Fibroblast of mammary gland (primary cell): ENCODE measurements at places on chromosomes 13 and 19.
A peak's percentile ranks its signal among the peaks of the same experiment; 100 is the strongest.

DNA sequence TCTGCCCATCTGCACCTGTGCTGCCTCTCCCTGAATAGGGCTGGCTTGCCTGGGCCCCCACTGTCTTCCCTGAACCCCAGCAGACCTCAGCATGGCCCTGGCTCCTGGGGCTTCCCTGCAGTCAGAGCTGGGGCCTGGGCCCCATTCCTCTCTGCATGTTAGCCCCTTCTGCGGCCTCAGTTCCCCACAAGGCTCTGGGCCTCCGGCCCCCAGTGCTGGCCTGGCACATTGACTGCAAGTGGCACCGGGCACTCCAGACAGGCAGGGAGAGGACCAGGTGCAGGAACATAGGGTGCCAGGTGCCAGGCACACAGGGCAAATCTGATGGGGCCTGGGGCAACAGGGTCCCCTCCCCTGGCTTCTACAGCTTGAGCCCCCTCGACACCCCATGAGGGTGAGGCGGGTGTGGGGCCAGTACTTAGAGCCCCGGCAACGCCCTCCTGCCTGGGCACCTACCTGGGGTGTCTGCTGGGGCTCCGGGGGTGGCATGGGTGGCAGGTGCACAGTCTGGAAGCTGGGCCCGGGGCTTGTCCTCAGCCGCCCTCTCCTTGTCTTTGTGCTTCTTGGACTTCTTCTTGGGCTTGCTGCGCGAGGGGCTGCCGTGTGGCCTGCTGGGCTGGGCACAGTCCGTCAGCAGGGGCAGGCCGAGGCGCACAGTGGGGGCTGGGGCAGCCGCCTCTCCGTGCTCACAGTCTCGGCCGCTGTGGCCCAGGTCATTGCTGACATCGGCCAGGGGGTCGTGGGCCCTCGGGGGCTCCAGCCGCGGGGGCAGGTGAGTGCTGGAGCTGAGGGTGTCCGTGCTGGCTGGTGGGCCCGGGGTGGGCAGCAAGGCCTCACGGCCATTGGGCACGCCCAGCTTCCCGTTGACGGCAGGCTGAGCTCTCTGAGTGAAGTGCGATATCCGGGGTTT lies 12.3 kb upstream of the ISYNA1 start:
- DNase-seq = no peak

GRCh38 chr19:13764821-13765394 lies 586 bp downstream of the MRI1 start:
- DNase-seq = no peak

DNA sequence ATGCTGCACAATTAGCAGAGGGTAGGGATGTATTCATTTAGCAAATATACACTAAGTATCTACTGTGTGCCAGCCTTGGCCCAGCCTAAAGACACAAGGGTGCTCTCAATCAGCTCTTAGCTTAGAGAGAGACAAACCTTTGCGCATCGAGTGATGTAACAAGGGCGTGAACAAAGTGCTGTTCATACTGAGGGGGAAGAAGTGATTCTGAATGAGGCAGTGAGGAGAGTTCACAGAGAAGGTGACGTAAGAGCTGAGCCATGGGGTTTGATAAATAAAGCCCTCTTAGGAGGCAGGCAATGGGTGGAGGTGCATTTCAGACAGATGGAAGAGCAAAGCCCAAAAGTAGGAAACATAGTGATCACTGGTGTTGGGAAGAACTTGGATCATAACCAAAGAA lies 68.5 kb downstream of the FLT1 start:
- no peak for DNase-seq

- no peak for DNase-seq
Measured at GRCh38 chr13:110964229-110965037, 49.6 kb upstream of the ANKRD10 start.

- peak; percentile 78 for DNase-seq
Measured at GRCh38 chr19:42433503-42434260, 6.5 kb upstream of the LIPE start.

DNA sequence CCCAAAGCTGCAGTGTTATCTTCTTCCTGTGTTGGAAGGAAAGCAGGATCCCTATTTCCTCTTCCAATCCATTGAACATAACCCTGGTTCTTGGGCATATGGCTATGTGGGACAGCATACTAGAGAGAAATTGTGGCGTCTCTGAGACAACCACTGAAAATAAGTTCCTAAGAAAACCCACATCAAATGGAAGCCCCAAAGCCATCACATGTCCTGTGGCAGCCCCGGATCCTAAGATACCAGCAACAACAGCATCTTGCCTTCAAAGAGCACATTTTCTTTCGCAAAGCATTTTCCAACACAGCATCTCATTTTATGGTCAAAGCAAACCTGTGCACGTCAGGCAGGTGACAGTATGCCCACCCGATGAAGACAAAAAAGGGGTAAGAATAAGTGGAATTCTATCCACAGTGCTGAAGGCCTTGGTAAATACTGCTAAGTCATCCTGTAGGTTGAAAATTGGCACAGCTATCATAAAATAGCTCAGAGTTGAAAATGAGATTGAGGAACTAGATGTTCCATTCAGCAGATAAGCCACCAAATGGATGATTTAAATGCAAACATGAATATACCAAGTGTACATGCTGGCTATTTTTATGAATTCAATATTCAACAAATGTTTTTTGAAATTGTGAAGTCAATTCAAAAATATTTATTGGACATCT lies 232.2 kb downstream of the DLEU7 start:
- DNase-seq = no peak

DNA sequence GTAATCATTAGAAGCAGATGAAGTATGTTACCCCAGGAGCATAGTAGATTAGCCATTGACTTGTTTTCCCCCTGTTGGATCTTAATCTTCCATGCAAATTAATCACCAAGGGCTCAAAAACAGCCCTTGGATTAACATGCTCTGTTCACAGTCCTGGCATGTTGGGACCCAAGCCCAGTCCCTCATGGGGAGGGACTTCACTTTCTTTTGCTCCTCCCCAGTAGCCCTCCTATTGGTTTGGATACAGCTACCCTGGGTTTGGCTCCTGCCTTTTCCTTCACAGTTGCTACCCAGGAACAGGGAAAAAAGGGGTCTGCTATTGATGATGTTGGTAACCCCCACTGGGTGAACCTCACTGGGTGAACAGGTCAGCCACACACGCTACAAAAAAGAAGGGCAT lies 16.9 kb upstream of the PARP4 start:
- no peak for DNase-seq

- peak; percentile 76 for DNase-seq
Measured at GRCh38 chr19:47231215-47232054, 436 bp upstream of the BBC3 start.

DNA sequence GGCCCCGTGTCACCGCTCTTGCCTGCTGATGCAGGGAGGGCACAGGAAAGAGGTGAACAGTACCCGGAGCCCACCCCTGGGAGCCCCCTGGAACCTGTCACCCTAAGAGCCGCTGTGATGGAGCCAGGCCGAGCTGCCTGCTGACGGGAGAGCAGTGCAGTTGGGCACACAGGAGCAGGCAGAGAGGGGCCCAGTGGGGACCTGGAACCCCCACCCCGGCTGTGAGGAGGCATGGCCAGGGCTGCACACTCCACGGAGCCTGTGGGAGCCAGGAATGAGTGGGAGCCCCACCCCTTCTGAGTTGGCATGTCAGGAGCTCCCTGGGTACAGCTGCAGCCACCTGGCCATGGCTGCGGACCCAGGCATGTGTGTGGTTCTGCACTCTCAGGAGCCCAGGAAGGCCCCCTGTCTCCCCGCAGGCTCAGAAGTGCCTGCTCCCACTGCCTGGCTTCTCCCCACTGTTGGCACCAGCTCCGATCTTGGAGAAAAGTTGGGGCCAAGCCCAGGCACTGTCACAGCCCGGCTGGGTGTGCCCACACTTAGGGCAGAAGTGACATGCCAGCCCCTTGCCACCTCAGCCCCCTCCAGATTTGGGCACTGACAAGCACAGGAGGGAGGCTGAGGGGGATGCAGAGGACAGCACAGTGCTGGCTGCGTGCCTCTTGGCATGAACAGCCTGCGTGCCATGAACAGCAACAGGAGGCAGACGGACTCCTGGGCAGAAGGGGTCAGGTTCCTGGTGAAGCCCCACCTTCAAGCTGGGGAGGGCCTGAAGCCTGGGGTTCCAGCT lies 6.3 kb downstream of the CFAP97D2 start:
- no peak for DNase-seq

GRCh38 chr13:94560116-94560515 lies 35.8 kb downstream of the TGDS start:
- no peak for DNase-seq

- no peak for DNase-seq
Measured at GRCh38 chr13:110650436-110650835, 35.1 kb downstream of the NAXD start.

DNA sequence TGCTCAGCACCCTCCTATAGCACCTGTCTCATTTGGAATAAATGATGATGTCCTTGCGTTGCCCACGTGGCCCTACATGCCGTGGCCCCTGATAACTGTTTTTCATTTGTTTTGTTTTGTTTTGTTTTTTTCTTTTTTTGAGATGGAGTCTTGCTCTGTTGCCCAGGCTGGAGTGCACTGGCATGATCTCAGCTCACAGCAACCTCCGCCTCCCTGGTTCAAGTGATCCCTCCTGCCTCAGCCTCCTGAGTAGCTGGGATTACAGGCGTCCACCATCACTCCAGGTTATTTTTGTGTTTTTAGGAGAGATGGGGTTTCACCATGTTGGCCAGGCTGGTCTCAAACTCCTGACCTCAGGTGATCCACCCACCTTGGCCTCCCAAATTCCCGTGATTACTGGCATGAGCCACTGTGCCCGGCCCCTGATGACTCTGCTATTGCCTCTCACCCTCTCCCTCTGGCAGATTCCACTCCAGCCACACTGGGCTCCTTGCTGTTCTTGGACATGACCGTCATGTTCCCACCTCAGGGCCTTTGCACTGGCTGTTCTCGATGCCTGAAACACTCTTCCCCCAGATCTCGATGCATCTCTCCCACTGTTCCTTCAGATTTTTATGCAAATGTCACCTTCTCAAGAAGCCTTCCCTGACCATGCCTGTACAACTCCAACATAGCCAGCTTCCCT lies 7.4 kb downstream of the C5AR2 start:
- DNase-seq = no peak

DNA sequence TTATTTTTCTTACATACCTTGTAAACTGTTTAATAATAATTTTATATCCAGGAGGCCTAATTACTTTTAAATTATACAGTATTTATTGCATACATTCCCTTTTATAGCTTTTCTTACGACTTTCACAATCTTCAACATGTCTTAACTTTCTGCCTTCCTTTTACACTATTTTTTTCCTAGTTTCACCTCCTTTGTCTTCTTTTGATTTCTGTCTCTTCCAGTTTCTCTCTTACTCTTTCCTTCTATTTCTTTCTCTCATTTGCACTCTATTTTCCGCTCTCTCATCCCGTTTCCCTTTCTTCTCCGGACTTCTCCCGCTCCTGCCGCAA lies 11.5 kb downstream of the ZNF552 start:
- DNase-seq = no peak

DNA sequence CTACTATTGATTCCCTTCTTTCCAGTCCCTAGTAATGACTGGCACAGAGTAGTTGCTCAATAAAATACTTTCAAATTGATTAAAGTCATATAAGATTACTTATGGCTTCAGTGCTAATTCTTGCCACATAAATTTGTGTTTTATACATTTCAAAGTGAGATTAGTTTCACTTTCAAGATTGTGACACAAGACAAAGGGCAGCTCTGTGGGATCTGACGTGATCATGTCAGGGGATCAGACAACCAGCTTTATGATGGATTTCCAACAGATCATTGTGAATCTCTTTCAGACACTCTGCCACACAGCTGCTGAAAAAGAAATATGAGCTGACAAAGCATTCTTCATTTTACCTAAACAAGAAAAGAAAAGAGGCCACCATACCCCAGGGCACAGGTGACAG lies 73.4 kb upstream of the POMP start:
- no peak for DNase-seq

GRCh38 chr13:30091691-30092090 lies 215.7 kb downstream of the KATNAL1 start:
- DNase-seq = no peak

DNA sequence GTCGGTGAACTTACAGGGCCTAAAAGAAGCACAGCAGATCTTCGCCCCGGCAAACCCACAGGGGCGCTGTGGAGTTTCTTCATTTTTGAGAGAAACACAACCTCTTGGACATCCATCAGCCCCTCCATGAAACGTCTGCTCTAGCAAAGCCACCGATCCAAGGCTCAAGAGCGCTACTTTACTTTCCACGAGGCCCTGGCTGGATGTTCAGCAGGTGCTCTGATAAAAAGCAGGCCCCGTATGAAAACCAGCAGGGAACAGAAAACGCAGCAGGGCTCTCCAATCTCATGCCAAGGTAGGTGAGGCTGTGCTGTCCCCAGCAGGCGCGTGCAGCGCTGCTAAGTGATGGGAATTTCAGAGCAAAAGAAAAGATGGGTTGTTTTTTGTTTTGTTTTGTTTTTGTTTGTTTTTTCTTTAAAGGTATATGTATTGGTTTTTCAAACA lies 86.7 kb downstream of the IRS2 start:
- DNase-seq = no peak

DNA sequence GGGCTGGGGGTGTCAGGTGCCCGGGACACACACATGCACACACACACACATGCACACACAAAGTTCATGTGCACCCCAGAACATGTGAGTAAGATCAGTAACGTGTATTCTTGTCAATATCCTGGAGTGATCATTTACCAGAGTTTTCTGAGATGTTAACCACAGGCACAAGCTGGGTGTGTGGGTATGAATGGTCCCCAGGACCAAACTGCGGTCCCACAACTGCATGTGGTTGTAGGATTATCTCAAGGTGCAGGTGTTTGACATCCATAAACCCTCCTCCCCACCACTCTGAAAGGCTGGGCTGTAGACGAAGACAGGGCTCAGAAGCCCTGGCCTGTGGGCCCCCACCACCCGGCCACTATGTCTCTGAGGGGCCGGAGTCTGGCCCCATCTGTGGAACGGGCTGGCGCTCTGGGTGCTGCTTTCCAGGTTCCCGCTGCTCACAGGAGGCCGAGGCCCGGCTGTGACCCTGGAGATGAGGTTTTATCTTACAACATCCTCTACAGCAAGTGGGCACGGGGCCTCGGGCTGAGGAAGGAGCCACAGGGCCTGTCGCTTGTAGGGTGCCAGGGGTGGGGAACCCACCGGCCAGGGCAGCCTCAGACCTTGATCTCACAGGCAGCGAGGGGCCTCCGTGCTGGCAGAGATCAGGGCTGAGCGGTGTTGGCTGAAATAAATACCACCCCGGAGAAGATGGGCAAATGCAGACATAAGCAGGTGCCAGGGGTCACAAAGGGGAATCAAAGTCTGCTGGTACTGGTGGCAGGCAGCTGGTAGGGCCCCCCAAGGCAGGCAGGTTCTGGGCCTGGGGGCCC lies 4.3 kb downstream of the F2RL3 start:
- DNase-seq = no peak
